Activated CD4-positive, alpha-beta T cell treated with anti-CD3 and anti-CD28 coated beads, Interleukin-2, amount 50 U/mL, for 24 hours (primary cell): ENCODE measurements at places on chromosomes 7 and 10.

GRCh38 chr10:26090026-26090425 is 126.5 kb upstream of the GAD2 start:
- DNase-seq, result no peak

DNA sequence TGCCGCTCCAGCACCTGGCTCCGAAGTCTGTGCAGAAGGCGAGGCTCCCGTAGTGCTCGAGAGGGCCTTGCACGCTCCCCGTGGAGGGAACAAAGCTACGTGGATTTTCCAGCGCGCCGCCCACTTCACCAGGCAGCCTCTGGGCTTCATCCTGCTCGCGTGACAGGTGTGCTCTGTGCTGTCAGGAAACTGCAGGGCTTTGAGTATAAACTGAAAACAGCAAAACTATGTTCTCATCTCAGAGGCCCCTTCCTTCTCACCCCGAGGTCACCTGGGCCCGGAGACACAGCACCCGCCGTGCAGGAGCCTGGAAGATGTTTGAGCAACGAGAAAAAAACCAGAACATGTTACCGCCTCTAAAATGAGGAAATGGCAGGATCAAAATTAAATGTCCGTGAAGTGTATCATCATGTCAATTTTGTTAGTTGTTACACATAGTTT is 17.6 kb upstream of the GPR146 start:
- DNase-seq, result no peak

DNA sequence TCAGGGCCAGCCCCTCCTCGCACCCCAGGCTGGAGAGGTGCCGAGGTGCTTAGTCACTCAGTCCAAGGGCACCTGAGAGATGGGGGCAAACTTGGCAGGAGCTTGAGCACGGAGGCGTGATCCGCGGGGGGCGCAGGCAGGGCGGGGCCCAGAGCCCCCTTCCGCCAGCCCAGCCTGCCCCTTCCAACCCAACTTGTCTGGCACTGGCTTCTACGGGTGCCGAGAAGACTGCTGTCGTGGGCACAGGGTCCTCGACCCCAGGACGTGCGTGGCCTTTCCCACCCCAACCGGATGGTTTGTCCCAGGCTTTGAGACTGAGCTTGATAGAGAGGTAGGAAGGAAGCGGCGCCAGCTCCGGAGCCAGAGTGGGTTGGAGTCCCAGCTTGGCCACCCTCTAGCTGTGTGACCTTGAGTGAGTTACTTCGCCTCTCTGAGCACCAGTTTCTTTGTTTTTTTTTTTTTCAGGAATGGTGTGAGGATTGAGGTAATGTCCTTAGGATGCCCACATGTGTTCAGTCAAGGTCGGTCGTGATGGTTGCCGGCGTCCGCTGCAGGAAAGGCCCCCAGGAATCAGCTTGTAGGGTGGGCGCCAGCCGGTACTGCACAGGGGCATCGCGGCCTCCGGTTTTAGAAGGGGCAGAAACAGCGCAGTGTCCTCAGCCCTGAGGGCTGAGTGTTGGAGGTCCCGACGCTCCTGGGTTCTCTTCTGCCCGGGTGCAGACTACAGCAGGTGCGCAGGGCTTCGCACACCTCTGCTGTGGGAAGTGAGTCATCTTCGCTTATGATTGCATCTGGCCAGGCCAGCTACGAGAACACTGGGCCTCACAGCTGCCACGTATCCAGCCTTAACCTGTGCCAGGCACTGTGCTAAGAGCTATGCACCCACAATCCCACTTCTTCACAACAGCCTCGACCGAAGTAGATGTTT is 28.6 kb upstream of the VAX1 start:
- DNase-seq, result no peak

DNA sequence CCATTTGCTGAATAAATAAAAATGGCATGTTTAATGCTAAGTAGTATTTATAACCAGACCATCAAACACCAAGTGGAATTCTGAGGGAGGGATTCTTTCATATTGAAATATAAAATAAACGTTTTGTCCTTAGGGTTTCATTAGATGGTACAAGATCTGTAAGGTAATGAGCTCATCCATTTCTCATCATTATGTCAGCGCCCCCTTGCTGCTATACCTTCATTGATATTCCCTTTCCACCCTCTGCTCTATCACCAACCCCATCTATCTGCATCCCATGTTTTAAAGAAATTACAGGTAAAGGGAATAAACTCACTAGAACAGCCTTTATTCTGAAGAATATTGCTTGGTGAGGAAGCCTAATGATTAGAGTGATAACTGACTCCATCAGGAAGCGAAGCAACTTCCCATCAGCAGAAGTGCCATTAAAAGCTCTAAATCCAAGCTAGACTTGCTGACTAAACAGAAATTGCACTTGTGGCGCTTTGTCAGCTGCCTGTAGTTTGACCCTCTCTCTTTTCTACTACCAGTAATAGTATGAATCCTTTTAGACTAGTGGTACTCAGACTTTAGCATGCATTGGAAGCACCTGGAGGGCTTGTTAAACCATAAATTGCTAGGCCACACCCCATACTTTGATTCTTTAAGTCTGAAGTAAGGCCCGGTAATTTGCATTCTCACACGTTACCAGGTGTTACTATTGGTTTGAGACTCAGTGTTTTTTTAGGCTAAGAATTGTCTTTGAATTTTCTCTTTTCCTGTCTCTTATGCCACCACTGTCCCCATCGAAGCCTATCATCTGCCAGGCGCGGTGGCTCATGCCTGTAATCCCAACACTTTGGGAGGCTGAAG is 27.5 kb downstream of the ADD3 start:
- no peak for DNase-seq

DNA sequence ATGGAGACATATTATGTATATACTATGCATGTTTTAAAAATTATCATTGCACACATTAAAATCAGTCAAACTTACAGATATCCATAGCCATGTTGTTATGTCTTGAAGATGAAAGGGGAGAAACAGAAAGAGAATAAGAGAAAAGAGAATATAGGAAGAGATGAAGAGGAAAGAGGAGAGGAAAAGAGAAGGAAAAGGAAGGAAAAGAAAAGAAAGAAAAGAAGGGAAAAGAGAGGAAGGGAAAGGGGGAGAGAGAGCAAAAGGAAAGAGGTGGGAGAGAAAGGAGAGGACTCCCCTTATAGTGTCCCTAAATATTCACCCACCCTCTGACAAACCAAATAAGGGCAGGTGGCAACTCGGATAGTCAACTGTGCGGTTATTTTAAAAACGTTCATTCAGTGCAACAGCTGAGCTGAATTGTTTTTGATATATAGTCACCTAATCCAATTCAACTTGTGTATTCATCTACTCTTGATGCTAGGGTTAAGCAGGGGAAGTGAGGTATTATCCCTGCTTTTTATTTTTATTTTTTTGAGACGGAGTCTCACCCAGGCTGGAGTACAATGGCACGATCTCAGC is 14.6 kb downstream of the SVIL start:
- no peak for DNase-seq

DNA sequence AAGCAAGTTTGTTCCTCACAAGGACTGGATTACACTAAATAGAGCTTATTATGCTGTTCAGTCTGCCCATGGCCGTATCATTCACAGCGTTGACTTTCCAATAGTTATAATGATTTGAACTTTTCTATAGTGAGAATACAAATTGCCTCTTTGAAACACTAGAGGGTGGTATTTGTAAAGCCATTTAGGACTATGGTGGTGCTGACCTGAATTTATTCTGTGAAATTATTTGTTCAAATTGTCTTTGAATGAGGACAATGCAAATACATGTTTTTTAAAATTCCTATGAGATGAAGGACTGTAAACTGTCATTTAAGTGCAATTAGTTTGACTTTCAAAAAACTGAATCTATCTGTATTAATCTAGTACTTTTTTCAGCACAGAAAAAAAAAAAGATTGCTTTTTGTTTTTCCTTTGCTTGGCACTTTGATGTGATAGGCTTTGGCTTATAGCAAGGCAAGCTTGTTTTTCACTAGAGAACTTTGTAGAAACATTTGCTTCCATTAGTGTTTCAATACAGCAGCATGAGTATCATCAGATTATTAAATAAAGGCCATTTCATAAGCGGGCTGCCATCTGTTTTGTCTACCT is 122.7 kb upstream of the TMEM229A start:
- no peak for DNase-seq

DNA sequence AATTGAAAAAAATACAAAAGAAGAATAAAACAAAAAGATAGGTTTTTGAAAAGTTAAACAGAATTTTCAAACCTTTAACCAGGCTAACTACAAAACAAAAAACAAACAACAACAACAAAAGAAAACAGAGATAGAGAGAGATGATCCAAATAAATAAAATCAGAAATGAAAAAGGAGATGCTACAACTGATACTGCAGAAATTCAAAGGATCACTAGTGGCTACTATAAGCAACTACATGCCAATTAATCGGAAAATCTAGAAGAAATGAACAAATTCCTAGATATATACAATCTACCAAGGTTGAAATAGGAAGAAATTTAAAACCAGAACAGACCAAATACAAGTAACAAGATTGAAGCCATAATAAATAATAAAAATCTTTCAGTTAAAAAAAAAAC is 326.8 kb upstream of the VSTM2A start:
- no peak for DNase-seq

- DNase-seq, result peak; percentile 30
These were observed 205.8 kb upstream of the FRMD4A start for GRCh38 chr10:14536241-14537213.

DNA sequence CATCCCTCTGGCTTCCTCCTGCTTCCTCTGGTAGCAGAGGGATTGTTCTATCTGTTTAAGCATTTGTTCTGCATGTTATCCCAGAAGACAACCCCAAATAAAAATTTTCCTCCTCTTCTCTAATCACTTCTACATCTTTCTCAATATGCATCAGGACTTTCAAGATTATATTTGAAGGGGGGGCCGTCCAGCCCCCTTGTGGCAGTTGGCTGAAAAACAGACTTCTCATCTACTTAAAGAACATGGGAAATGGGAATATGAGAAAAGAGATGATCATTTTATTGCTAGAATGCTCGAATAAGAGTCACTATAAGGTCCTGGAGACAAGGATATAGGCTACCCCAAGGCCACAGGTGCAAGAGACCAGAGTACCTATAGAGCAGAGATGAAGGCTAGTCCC is 466.0 kb downstream of the REEP3 start:
- DNase-seq, result no peak

- no peak for DNase-seq
These were observed 171.3 kb downstream of the RNLS start for GRCh38 chr10:88411772-88412349.

DNA sequence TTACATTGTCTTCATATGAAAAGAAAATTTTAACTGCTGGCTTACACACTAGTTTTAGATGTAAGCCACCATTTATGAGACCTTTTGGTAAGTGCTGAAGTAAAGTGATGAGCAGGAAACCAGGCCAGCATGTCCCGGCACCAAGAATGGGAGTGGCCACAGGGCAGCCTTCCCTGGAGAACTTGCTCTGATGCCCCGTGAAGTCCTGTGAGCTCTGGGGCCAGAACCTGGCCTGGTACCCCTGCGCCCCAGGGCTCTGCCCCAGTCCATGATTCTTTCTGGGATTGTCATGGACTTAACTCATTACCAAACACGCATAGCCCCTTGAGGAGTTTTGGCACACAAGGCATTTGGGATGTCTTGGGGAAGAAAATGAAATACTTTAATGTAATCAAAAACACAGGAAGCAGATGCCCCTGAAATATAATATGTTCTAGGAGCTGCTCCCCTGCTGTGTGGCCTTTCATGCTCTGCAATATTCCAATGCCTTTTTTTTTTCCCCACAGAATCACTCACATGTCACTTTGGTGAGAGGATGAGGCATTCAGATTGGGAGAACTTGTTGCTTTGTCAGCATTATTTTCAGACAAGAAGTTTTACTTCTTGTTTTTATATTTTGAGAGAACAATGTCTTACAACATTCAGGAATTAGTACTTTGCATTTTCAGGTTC is 53.1 kb upstream of the CXCL12 start:
- no peak for DNase-seq

DNA sequence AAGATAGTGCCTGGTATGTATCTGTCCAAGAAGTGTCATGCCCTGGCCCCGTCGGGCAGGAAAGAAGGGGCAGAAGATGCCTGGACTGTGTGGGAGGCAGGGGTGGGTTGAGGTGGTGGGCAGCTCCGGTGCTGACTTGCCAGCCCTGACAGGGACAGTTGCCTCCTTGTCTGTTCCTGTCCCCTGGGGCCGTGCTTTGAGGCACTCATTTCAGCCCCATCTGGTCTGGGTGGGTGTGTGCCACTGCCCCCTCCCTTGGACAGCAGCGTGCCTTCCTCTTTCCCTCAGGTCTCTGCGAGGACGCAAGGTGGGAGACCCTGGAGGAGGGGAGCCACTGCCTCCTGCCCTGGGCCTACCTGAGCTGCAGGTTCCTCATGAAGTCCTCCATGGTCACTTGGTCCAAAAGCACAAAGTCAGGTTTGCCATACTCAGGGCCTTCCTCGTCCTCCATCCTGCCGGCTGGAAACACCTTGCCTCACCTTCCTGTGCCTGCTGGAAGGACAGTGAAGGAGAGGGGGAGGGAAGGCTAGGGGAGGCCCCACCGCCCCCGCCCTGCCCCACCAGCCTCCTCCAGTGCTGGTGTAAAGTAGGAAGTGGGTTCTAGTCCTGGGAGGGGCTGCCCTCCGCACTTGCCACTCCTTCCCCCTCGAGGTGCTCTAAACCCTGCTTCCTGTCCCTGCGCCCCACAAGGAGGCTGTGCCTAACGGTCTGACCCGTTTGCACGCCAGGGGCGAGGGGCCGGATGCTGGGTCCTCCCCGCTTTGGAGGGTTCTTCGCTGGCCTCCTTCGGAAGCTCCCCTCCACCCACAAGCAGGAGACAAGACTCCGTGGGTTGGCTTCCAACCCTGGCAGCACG is at the start of gene MYO1G:
Gene MYO1G (minus strand): TSS at position 505 of the 856 bp plus-strand sequence. CDS start 54 bp downstream, at position 451.
- peak; percentile 72 for DNase-seq

GRCh38 chr10:70145166-70145665 is 1.3 kb downstream of the TYSND1 start:
- DNase-seq, result no peak

DNA sequence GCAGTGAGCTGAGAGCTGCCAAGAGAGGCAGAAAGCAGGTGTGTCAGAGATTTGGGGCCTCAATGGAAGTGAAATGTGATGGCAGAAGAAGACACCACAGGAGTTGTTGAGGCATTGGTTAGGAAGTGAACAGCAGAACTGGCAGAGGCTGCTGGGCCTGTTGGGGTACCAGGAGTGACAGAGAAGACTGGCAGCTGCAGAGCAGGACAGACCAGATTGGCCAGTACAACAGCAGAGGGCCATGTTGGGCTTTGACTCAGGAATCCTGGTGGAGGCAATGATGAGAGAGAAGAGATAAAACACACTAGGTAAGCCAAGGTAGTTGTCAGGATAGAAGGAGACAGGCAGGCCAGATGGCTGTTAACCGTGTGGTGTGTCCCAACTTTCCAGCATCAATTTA is 19.9 kb upstream of the HERPUD2 start:
- no peak for DNase-seq

GRCh38 chr10:86298501-86299001 is 68.0 kb downstream of the GRID1 start:
- DNase-seq, result no peak

- no peak for DNase-seq
These were observed 147.9 kb downstream of the AVL9 start for GRCh38 chr7:32643194-32643593.

DNA sequence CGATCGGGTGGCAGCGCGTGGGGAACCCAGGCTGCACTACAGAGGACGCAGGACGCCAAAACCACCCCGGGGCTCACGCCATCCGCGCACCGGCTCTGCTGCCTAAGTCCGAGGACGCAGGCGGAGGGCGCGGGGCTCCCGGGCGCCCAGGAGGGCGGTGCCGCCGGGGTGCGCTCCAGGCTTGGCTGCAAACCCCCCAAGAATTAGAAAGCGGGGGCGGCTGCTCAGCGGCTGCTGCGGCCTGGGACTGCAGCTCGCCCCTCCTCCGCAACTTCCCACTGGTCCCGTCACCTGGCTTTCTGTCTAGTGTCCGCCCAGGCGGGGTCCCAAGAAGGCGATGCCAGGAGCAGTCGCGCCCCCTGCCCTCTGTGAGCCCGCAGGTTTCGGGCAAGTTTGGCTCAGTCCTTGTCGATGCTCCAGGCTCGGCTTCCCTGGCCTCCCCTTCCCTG is 1.7 kb upstream of the POU6F2 start:
- DNase-seq, result no peak
